Left kidney (tissue), 8 donors: ENCODE measurements at places on chromosomes 13 and 19. TPM values are rescaled to one million over a fixed set of nuclear protein-coding genes. Genes with fewer than 3 reads are reported as not detected.

The ACP5 gene
- 10.0 TPM for polyA plus RNA-seq

The CD37 gene
- 53.3 TPM for polyA plus RNA-seq

The RAB3A gene
- polyA plus RNA-seq, result 3.8 TPM

The RNF225 gene
- not detected for polyA plus RNA-seq

- DNase-seq, result no peak
These were observed 76.5 kb downstream of the FGF14 start for GRCh38 chr13:102325321-102325720.

- DNase-seq, result no peak
These were observed 21.3 kb upstream of the MTRF1 start for GRCh38 chr13:41284512-41285288.

- DNase-seq, result no peak
These were observed 446.9 kb downstream of the COG6 start for GRCh38 chr13:40102360-40102727.

DNA sequence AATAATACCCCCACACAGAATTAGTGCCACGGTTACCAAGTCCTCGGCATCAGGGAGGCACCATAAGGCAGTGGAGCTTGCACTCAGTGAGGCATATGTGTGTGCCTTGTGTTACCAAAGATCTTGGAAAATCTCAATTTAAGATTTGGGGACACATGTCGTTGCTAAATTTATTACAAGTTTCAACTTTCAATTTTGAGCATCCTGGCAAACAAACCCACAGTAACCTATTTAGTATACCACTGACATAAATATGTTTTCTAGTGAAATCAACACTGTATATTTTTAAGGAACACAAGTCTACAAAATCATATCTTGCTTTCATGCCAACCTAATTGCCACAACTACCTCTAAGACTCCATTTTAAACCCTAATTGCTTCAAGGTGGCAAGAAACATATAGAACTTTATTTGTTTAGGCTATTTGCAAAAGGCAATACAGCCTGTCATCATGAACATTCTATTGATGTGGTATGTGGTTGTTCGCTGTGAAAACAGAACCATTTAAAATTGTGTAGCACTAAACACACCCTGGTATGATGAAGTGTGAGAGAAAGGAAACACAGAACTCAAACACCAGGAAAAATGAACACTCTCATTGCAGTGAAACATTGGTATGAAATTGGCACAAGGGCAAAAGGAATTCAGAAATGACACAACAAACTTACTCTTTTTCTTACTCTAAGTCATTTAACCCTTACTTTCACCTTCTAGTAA is 531.1 kb downstream of the IRS2 start:
- no peak for DNase-seq

DNA sequence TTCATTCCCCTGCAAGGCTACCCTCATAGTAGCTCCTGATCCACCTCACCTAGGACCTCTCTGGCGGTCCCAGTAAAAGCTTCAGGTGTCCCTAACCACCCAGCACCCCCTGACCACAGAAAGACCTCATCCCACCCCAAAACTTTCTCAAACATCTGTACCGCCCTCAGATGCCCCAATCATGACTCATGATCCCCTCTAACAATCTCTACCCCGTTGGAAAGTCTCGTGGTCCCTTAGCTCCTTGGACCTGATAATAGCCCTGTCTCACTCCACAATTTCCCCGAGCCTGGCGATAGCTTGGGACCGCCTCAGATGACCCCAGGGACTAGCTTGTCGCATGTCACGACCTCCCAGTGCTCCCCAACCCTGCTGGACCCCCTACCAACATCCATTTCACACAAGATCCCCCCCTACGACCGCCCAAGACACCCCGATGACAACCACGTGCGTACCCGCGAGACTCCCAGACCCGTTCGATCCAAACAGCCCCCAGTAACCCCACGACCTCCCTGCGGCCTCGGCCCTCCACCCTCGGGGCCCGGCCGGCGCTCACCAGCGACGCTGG is 450 bp downstream of the NDUFA11 start:
- no peak for DNase-seq

DNA sequence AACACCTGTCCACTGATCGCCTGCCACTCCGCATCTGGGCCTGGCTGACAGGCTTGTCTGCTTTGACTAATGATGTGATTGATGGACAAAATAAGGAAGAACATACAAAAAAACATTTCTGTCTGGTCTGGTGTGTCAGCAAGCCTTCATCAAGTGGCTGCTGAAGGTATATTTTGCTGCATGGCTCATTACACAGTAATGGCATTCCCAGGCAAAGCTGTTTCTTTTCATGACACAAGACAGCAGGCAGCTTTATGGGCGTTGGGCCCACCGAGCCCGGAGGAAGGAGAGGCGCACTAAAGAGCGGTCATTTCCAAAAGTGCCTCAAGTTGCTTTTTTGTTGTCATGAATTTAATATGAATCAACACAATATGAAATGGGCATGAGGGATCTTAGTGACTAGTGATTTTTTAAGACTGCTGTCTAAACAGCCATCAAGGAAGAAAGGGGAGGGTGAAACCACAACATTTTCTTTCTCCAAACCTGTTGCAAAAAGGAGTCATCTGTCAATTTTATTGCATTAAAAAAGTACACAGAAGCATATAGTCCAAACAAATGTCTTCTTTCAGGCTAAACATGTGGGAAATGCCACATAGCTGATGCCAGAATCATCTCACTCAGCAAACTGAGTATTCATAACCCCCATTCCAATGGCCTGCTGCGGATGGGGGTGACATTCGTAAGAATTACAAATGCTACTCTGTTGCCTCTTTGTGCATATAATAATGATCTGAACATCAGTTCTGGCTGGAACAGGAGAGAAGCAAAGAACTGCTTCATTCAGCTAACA is 476.6 kb downstream of the ZNF536 start:
- peak; percentile 71 for DNase-seq

DNA sequence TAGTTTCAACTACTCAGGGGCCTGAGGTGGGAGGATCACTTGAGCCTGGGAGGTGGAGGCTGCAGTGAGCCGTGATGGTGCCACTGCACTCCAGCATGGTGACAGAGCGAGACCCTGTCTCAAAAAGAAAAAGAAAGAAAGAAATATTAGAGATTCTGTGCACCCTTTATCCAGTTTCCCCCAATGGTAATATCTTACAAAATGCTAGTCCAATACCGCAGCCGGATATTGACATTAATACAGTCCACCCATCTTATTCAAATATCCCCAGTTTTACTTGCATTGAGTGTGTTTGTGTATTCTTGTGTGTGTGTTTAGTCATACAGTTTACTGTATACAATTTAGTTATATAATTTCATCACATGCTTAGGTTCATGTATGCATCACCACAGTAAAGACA is 8.6 kb upstream of the IFNL4 start:
- DNase-seq, result no peak

DNA sequence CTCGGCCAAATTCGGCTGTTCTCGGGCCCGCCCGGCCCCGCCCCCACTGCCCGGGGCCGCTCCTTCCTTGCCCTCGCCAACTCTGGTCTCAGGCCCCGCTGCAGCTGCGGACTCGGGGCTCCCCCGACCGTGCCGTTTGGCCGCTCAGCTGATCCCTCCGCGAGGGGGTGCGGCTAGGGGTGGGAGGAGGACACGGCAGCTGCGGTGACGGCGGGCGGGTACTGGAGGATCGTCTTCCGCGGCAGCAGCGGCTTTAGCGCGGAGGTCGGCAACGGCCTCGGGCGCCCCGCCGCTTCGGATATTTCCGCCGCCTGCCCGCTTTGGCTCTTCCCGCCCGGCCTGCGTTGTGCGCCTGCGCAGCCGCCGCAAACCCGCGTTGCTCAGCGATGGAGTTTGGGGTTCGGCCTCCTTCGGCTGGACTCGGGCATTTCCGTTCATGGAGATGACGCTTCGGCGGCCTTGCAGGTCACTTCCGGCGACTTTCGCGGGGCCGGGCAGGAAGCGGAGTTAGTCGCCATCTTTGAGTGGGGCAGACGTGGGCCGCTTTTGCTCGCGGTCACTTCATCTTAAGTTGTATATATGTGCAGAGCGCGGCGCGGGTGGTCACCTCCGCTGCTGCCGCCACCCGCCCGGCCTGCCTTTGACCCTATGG is 338 bp upstream of the UBE2M start:
- DNase-seq, result peak; percentile 98
